ENCODE measurements at places on chromosomes 2 and 18.

DNA sequence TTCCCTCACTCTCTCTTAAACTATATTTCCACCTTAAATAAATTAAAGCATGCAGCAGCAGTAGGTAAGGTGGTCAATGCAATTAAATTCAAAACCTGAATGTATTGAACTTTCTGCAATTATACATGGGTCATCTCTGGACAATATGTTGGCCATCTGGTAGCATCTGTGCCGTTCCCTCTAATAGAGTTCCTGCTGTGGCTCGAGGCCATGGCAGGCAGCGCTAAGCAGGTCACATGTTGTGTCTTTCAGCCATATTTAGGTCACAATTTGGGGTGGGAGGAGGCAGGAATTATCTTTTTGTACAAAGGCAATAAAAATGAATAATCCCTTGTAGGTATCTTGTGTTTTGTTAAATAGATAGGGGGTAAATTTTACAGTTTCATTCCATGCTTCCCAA lies 676.2 kb downstream of the ZEB2 start:
- no peak for DNase-seq

DNA sequence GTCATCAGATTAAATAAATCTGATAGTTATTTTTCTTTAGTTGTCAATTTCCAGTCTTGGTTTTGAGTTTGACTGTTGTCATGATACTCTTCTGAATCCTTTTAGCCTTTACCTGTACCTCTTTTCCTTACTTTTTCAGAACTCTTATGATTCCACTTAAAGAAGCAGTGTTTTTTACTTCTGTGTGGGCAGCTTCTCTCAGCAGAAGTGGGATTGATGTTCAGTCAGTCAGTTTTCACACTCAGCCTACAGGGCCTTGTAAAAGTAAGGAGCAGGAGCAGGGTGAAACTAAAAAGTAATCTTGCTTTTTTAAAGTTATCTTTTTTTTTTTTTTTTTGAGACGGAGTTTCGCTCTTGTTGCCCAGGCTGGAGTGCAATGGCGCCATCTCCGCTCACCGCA lies 75.1 kb downstream of the HAUS1 start:
- DNase-seq = no peak

DNA sequence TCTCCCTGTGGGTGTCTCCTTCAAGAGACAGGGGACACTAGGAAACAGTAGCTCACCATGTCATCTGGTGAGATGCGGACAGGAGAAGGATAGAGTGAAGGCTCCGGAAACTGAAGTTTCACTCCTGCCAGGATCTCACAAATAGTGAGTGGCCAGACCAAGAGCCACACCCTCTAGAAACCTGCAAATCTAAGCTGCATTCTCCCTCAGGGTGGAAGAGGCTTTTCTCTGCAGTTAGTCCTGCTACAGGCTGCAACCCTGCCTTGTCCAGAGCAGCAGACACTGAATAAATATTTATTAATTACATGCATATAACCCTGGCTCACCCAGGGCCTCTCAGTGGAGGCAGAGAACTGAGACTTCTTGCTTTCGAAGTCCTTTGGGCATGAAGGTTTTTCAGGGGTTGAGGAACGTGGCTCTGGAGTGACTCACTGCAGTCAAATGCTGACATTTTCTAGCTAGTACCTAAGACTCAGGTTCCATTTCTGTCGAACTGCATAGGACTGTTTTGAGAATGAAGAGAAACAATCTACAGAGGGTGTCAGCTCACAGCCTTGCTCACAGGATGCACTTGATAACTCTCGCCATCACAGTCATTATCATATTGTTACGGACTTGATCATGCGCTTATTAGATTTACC lies 87.3 kb downstream of the ACTR2 start:
- DNase-seq = no peak

GRCh38 chr18:70461323-70462077 lies 172.7 kb downstream of the SOCS6 start:
- DNase-seq = no peak

DNA sequence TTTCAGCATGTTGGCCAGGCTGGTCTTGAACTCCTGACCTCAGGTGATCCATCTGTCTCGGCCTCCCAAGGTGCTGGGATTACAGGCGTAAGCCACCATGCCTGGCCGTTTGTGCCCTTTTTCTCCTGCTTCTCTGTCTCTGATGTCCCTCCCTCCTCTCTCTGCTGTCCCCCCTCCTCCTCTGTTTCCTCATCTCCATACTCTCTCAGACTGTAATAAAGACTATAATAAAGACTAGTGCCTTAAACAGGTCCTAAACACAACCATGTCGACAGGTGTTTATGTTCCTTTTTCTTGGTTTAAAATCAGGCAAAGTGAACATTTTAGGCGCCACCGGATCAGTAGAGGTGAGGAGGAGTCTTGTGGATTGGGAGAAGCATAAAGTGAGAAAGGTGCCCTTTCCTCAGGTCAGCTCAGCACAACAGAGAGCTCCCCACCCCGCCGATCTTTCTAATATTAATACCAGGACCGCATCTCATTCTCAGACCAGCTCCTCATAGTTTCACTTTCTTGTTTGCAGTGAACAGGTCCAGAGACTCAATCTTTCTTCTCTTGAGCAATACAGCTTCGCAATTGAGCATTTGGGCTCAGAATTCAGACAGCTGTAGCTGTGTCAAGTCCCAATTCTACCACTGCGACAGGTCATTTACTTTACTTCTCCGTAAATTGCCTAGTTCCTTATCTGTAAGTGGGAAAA lies 23.7 kb downstream of the TIMM21 start:
- DNase-seq = no peak

DNA sequence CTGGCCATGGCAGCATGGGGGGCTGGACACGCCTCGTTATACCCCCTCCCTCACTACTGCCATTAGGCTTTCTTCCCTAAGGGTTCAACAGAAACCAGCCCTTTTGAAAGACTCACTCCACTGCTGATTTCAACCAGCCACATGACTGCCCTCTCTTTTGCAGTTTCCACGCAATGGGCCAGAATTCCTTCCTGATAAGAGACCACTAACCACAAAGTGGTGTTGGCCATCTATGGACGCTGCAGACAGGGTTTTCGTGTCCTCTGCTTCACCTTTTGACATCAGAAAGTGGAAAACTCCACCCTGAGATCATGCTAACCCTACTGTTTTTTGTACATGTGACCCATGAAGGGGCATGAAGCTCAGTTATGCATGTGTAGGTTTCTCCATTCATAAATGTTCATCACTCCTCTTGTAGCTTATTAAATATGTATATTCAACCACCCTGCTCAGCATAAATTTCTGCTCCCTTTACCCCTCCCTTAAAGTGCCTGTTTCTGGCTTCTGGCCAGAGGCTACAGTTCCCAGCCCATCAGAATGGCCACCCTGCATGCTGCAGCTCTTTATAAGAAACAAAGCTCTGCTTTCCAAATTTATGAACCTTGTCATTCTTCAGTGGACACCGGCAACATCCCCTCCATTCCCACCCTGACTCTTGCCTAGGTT lies 106.6 kb upstream of the MSH6 start:
- DNase-seq = no peak

- no peak for DNase-seq
Observed at GRCh38 chr2:634636-635388, 42.4 kb downstream of the TMEM18 start.

DNA sequence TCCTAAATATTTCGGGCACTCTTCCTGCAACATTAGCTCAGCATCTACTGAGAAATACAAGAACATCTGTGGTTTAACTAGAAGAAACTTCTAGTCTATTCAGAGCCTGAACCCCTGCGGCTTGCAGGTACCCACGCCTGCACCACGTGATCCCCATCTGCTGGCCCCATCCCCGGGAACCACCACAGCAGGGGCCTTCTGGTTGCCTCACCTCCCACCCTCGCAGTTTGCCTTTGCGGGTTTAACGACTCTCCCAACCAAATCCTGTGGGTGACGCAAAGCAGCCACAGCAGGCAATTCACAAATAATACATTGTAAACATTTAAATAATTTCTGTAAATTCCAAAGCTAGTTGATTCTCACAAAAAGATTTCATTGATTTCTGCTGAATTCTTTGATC lies 90.2 kb upstream of the TMEM18 start:
- no peak for DNase-seq

DNA sequence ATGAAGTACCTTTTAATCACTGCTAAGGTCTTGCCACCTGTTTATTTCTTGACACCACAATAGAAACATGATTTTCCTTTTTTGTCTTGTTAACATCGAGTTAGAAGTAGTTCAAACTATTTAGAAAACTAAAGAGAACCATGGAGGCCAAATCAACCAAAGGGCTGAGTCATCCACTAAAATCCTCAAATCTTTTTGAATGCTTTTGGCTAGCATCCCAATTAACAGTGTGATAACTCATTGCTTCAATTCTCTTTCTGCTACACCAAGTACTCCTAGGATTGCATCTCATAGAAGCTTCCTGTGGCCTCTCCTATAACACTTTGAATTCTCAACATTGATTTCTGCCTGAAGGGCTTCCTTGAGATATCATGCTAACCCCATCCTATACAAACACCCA lies 159.9 kb upstream of the MMADHC start:
- no peak for DNase-seq

GRCh38 chr2:235132651-235133050 lies 180.8 kb downstream of the SH3BP4 start:
- no peak for DNase-seq
